ENCODE measurements at places on chromosomes 5 and 9.

- DNase-seq: peak; percentile 25
Measured at GRCh38 chr5:31442058-31442745, 89.7 kb downstream of the DROSHA start.

GRCh38 chr5:159038907-159039306, 60.8 kb downstream of the EBF1 start:
- no peak for DNase-seq

- DNase-seq: no peak
Measured at GRCh38 chr9:128070874-128071273, 2.8 kb downstream of the SLC25A25 start.

- DNase-seq: peak; percentile 68
Measured at GRCh38 chr9:131668439-131669268, 71.2 kb downstream of the RAPGEF1 start.

GRCh38 chr9:14277244-14277643, 36.7 kb downstream of the NFIB start:
- peak; percentile 23 for DNase-seq

DNA sequence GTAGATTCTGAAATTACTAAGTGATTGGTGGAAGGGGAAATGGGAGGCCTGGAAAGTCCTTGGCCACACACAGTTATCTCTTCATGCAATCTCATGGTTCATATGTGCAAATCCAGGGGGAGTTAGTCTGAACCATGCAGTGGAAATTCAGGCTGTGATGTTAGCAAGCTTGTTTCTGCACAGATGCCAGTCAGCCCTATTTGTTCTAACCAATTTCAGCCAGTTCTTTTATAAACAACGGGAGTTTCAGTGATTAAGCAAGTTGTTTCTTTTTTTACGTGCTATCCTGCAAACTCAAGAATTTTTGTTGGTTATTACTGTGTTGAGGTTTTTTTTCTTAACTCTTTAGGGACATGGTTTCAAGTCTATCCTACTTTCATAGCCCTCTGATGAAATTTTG, 298.0 kb downstream of the FER start:
- DNase-seq: no peak

DNA sequence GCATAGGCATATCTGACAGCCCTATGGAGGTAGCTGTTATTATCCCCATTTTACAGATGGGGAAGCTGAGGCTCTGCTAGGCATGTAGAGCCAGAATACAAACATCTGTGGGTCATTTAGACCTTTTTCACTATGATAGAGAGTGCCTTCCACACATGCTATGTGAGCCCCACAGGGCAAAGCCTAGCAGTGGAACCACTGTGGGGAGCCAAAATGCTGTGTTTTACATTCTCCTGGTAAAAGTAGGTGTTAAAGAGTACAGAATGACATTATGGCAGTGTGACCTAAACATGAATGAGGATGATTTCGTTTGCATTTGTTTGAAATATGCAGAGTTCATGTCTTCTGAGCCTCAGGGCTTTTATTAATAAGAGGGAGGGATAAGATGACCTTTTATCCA, 265.2 kb downstream of the MAST4 start:
- peak; percentile 71 for DNase-seq

GRCh38 chr9:110188991-110189390, 19.0 kb downstream of the C9orf152 start:
- peak; percentile 42 for DNase-seq

DNA sequence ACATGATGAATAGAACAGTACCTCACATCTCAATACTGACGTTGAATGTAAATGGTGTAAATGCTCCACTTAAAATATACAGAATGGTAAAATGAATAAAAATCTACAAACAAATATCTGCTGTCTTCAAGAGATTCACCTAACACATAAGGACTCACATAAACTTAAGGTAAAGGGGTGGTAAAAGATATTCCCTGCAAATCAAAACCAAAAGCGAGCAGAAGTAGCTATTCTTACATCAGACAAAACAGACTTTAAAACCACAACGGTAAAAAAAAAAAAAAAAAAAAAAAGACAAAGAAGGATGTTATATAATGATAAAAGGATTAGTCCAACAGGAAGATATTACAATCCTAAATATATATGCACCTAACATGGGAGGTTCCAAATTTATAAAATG, 214.0 kb upstream of the MAST4 start:
- no peak for DNase-seq

- peak; percentile 77 for DNase-seq
Measured at GRCh38 chr5:147708708-147709107, 73.8 kb downstream of the JAKMIP2 start.

DNA sequence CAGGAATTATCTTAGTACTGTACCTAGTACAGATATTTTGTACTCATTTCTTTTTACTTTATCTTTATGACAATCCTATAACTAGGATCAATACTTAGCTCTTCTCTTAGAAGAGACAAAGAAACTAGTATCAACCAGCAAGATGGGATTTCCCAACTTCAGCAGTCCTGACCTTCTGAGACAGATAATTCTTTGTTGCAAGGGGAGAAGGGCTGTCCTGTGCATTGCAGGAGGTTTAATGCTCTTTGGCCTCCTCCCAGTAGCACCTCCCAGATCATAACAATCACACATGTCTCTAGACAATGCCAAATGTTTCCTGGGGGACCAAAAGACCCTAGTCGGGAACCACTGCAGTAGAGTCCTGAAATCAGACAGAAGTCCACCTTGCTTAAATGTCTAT, 424.3 kb upstream of the DMAC1 start:
- peak; percentile 64 for DNase-seq

DNA sequence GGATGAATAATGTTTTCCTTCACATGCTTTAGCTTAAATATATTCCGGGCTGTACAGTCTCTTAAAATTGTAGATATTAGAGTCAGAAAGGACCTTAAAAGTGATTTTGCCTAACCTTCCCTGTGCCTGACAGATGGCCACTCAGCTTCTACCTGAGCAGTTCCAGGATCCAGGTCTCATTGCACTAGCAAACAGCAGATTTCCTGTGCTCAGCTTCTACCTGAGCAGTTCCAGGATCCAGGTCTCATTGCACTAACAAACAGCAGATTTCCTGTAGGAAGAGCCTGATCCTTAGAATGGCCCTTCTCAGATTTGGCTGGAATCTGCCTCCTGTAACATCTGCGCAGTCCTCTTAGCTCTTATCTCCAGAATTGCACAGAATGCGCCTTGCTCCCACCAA, 219.8 kb downstream of the AOPEP start:
- peak; percentile 51 for DNase-seq

Measured in NCI-H69 (cell line).